ENCODE measurements at places on chromosomes 5 and 9. TPM values are rescaled to one million over a fixed set of nuclear protein-coding genes. Genes with fewer than 3 reads are reported as not detected.
A peak's percentile ranks its signal among the peaks of the same experiment; 100 is the strongest.

The ACTBL2 gene
- total RNA-seq = not detected

The NDUFS6 gene
- 58.7 TPM for total RNA-seq

The LCN10 gene
- total RNA-seq = not detected

The OMD gene
- total RNA-seq = not detected

The PCA3 gene
- total RNA-seq = not detected

The ANKRD33B gene
- 11.4 TPM for total RNA-seq

The KIF24 gene
- 13.9 TPM for total RNA-seq

The UNC5A gene
- not detected for total RNA-seq

The IFNA21 gene
- total RNA-seq = not detected

DNA sequence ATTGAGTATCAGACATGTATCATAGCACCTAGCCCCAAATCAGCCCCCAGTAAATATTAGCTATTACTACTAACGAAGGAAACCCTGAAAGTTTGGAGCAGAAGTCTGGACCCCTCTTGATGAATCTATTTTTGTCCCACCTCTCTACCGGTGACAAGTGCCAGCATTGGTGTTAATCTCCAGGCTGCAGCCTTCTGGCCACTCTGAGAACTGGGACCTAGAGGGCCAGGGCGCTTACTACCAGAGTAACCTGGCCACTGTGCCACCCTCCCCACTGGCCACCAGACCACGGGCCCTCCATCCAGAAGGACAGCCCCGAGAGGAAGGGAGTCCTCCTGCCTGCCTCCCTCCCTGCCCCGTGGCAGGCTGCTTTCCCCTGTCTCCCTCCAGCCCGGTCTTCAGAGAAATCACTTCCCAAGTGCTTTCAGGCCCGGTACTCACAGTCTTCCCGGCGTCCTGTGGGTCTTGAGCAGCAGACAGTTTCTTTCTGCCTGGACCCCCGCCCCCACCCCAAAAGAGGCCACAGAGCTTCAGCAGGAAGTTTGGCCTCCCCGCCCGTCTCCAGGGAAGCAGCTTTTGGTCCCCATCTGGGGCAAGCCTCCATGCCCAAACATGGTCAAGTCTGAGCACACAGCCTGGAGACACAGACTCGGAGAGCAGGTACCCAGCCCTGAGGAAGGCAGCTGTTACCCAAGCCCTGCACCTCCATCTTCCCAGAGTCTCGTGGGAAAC, at the start of gene KCNMB1:
Gene KCNMB1 (minus strand): TSS at position 550 of the 732 bp plus-strand sequence. CDS start 3,920 bp downstream, outside the sequence.
- no peak for DNase-seq

DNA sequence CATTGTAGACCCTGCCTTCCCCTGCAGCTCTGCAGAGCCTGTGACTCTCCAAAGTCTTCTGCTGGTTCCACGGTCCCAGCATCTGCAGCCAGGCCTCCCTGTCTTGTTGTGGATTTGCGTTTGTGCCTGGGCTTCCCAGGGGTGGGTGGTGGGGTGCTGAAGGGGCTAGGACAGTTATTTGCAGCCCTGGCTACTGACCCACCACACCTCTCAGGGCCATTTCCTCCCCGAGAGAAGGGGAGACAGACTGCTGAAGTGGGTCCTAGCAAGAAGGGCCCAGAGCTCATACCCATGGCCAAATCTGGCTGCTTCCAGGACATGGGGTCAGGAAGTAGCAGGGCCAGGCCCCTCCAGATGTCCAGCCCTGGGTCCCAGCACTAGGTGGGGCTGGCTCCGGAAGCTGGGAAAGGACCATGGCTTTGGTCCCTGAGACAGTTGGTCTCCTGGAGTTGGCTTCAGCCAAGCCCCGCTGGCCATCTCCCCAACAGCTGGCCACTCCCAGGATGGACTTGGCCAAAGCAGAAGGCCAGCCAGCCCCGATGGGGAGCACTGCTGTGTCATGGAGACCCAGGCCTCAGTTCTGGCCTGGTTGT, 26.3 kb downstream of the GSN start:
- no peak for DNase-seq

- no peak for DNase-seq
Measured at GRCh38 chr5:92206681-92207080, 823.6 kb upstream of the ARRDC3 start.

- no peak for DNase-seq
Measured at GRCh38 chr5:123297866-123298265, 125.3 kb downstream of the CEP120 start.

DNA sequence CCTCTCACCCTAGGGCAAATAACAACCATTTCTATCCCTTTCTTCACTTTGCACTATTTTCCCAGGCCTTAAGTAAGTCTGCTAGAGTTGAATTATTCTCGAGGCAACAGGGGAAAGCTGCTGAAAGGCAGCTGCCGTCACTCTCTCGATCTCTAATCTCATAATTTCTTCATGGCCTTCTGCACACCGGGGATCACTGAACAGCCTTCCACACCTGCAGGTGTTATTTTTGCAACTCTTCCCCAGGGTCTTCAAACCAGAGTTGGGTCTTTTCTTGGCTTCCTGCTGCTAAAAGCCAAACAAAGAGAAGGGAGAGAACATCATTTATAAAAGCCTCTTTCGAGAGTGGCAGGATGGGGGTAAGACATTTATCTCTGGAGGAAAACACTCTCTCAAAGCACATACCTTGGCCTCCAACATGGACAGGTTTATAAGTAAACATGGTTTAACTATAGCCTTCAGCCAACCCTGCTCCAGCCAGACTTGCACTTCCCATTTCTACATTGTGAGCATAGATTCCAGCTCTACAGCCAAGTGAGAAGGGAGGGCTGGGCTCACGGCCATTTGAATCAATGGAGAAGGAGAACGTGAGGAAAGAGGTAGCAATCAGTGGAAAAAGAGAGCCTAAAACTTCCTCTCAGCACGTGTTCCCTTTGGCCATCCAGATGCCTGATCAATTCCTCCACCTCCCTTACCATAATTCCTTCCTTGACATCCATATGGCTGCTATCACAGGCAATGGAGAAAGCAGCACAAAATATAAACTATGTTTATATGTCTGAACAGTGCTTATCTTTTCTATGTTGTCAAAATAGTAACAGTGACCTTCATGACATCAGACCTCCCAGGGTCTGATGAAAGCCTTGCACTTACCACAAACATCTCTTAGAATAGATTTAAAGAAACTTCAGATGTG, 464.9 kb downstream of the TLE1 start:
- DNase-seq = peak; percentile 74
